Smooth muscle cell of the coronary artery (primary cell): ENCODE measurements at places on chromosomes 13 and 19. TPM values are rescaled to one million over a fixed set of nuclear protein-coding genes. Genes with fewer than 3 reads are reported as not detected.

TEX26 gene
- not detected in 2 replicates for total RNA-seq

SIGLEC8 gene
- total RNA-seq, result not detected in 2 replicates

ZNF256 gene
- 4.3 and 6.0 TPM in 2 replicates for total RNA-seq

ANGPTL8 gene
- total RNA-seq, result 0.59 TPM in 1 of 2 replicates, not detected in the other

PEX11G gene
- total RNA-seq, result 1.5 and 2.9 TPM in 2 replicates

FLT1 gene
- 0.82 and 8.9 TPM in 2 replicates for total RNA-seq

IRF3 gene
- total RNA-seq, result 48.9 and 55.8 TPM in 2 replicates

RASGRP4 gene
- total RNA-seq, result not detected in 2 replicates

DCAF15 gene
- 7.7 and 8.1 TPM in 2 replicates for total RNA-seq

LGALS7B gene
- not detected in 2 replicates for total RNA-seq

ZNF844 gene
- total RNA-seq, result 6.3 and 6.8 TPM in 2 replicates

PTPRH gene
- total RNA-seq, result 2.5 and 3.9 TPM in 2 replicates

SOHLH2 gene
- 0.12 and 0.38 TPM in 2 replicates for total RNA-seq

RPL18A gene
- 662 and 1,392 TPM in 2 replicates for total RNA-seq

USE1 gene
- 29.6 and 48.1 TPM in 2 replicates for total RNA-seq

C1QTNF9B gene
- total RNA-seq, result not detected in 2 replicates

DIAPH3 gene
- 0.35 and 7.4 TPM in 2 replicates for total RNA-seq

VASP gene
- total RNA-seq, result 11.2 and 81.0 TPM in 2 replicates

C1QTNF9 gene
- total RNA-seq, result not detected in 2 replicates

SLC15A1 gene
- total RNA-seq, result not detected in 2 replicates

KLK10 gene
- not detected in 2 replicates for total RNA-seq

UGGT2 gene
- 17.6 and 61.3 TPM in 2 replicates for total RNA-seq

EID2B gene
- total RNA-seq, result 2.0 and 2.9 TPM in 2 replicates

CYP2F1 gene
- not detected in 2 replicates for total RNA-seq

PROZ gene
- not detected in 2 replicates for total RNA-seq

GAS6 gene
- 127 and 186 TPM in 2 replicates for total RNA-seq

TJP3 gene
- not detected in 2 replicates for total RNA-seq

CDC42EP5 gene
- total RNA-seq, result 2.9 and 41.0 TPM in 2 replicates

CDKN2D gene
- 7.4 and 9.1 TPM in 2 replicates for total RNA-seq

IZUMO2 gene
- not detected in 2 replicates for total RNA-seq

FFAR2 gene
- not detected in 2 replicates for total RNA-seq

DIRAS1 gene
- total RNA-seq, result 1.2 and 18.4 TPM in 2 replicates

GAPDHS gene
- total RNA-seq, result not detected in 2 replicates

ALOX5AP gene
- total RNA-seq, result 1.1 TPM in 1 of 2 replicates, not detected in the other

GPR12 gene
- not detected in 2 replicates for total RNA-seq

GFY gene
- total RNA-seq, result not detected in 2 replicates

SLITRK1 gene
- not detected in 2 replicates for total RNA-seq

KIRREL2 gene
- total RNA-seq, result not detected in 2 replicates

ERICH6B gene
- total RNA-seq, result not detected in 2 replicates

ZNF430 gene
- total RNA-seq, result 4.3 and 4.4 TPM in 2 replicates

CLC gene
- not detected in 2 replicates for total RNA-seq

ZNF180 gene
- 5.3 and 6.2 TPM in 2 replicates for total RNA-seq

LILRB1 gene
- total RNA-seq, result not detected in 2 replicates

S1PR2 gene
- total RNA-seq, result 9.3 and 22.9 TPM in 2 replicates

CPB2 gene
- not detected in 2 replicates for total RNA-seq

SMIM24 gene
- not detected in 2 replicates for total RNA-seq

RFPL4A gene
- 0.08 TPM in 1 of 2 replicates, not detected in the other for total RNA-seq

CGB2 gene
- total RNA-seq, result not detected in 2 replicates
